Stimulated activated memory B cell treated with anti-CD40 and anti-IgM and Interleukin-4, amounts not matched to agents 10 μg/mL and 1 μg/mL and 100 μg/mL, for 72 hours (primary cell): ENCODE measurements at places on chromosomes 7 and 10.

- no peak for ATAC-seq
Observed at GRCh38 chr7:26497801-26498596, 206.3 kb downstream of the SNX10 start.

DNA sequence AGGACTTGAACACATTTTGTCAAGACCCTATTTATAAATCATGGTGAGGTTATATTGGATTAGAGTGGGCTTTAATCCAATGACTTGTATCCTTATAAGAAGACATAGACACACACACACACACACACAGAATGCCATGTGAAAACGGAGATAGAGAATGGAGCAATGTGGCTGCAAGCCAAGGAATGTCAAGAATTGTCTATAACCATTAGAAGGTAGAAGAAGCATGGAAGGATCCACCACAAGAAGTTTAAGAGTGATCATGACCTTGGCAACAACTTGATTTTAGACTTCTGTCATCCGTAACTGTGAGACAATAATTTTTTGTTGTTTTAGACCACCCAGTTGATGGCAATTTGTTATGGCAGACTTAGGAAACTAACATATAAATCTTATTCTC is 514.2 kb downstream of the TFEC start:
- no peak for ATAC-seq

GRCh38 chr10:84493951-84494848 is 165.8 kb downstream of the CCSER2 start:
- no peak for ATAC-seq

DNA sequence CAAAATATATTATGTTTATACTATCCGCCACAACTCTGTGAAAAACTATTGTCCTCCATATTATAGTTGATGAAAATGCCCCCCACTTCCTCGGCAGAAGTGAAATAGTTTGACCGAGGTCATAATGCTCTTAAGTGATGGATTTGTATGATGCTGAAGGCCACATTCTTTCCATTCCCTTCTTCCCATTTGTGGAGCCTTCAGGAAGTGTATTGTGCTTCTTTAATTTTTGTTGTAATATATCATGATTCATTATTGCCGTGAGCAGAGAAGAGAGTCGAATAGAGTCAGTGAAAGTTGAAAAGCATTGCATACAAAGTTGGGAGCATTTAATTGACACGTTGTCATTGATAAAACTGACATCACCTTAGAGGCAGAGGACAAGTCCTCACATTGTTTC is 460.3 kb downstream of the SUGCT start:
- no peak for ATAC-seq

DNA sequence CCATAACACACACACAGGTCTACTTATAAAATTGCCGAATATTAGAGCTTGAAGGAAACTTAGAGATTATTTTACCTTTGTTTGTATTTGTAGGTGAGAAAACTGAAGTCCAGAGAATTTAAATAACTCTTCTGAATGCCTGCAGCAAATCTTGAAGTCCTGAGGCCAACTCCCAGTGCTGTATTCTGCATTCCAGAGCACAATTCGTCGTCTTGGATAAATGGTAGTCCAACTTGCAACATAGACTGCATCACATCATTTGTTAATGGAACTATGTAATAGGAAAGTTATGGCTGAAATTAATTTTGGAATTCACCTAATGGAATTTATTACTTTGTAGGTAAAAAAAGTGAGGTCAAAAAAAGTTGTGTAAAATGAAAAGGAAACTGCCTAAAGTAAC is 37.3 kb upstream of the SEMA3D start:
- no peak for ATAC-seq

DNA sequence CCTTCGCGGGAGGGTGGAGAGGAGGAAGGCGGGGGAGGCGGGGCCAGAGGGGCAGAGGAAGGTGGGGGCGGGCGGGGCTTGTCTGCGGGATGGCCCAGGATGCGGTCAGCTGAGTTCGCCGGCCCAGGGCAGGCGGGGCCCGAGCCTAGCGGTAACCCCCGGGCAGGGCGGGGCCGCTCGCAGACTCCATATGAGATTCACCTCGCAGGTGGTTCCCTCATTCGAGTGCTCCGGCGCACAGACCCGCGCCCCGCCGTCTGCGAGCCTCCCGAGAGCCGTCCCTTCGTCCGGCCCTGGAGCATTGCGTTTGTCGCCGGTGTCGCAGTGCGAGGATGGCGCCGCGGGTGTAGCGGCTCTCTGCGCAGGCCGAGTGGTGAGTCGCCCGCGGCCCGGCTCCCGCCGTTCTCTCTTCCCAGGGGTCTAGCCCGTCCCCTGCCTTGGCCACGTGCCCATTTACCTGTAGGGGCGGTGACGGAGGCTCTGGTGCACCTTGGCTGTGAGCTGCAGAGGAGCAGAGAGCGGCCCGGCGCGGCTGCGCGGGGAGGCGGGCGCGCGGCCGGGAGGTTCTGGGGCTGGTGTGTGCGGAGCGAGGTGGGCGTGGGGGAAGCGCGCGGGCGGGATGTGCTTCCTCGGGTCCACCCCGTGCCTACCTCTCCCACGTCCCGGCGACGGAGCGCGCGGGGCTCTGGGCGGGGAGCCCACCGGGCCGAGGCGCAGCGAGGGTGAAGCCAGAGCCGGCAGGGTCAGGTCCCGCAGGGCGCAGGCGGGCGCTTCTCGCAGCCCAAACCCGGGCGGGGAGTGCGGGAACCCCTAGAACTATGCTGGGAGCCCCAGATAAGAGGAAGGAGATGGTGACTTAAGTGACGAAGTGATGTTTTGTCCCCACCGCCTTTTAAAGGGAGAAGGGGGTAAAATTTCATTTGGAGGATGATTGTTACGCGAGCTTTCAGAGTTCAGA is at the start of gene UPP1:
TSS of gene UPP1 (plus strand) at position 220 of the 958 bp plus-strand sequence. CDS start 5,519 bp downstream, outside the sequence.
- peak; percentile 88 for ATAC-seq

DNA sequence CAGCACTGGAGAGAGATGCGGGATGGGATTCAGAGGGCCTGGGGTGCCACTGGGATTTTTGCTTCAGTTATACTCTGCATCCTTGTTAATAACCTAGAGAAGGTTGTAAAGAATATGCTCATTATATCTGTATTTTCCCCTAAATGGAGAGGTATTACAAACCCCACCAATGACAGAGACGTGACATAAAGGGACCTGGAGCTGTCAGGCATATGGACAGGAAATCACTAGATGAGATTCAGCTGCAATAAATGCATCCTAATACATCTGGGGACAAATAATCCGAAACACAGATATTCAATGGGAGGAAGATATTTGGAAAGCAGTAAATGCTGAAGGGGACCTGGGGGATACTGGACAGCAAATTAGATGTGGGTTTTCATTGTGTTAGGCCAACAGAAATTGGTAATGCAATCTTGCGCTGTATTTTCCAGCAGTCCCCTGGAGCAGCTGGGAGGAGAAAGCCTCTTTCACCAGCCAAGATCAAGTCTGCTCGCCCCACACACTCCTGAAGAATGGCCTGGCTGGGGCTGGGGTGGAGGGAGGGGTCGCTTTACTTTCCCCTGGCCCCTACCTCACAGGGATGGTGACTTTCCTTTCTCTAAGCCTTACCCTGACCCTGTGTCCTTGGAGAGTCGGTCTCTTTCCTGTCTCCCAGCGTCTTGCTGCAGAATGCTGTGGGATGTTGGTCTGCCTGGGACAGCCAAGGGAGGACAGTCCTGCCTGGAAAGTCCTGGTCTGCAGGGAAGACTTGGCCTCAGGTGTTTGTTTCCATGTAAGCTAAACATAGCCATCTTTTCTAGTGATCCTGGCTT is 653.8 kb downstream of the LRMDA start:
- ATAC-seq: no peak

DNA sequence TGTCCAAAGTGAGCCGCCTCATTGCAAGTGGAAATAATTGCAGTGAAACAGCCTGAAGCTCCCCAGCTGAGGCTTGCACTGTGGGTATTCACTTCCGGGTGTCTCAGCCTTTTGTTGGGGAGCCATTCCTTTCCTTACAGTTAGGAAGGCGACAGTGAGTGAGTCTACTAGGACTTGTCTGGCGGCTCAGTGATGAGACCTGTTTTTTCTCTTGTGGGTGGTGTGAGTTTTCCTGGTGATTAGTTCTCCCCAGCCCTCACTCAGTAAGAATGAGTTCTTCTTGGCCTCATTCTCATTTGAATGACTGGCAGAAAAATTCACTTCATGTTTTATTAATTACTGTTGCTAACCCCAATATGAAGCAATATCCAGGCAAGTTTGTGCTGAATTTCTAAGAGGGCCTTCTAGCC is 2.6 kb downstream of the PGAM1 start:
- ATAC-seq: no peak

- no peak for ATAC-seq
Observed at GRCh38 chr7:159013181-159013690, 131.4 kb downstream of the VIPR2 start.

GRCh38 chr10:112952282-112953173 is 2.5 kb downstream of the TCF7L2 start:
- ATAC-seq: no peak

GRCh38 chr10:1193561-1193960 is 137.4 kb downstream of the WDR37 start:
- ATAC-seq: no peak

DNA sequence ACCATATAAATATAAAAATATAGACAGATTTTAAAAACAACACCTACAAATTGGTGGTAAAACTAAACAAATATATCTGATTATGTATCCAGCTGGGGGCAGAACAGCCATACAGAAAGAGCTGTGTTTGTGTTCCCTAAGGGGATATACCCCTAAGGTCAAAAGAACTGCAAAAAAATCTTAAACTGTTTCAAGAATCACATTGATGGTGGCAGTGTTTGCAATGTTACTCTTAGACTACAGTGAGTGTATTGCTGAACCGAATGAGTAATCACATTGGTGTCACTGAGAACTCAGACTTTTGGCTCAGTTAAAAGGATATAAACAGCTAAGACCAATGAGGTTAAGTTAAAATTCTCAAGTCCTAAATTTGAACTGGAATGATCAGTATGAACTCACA is 27.1 kb upstream of the PTPRN2 start:
- no peak for ATAC-seq

DNA sequence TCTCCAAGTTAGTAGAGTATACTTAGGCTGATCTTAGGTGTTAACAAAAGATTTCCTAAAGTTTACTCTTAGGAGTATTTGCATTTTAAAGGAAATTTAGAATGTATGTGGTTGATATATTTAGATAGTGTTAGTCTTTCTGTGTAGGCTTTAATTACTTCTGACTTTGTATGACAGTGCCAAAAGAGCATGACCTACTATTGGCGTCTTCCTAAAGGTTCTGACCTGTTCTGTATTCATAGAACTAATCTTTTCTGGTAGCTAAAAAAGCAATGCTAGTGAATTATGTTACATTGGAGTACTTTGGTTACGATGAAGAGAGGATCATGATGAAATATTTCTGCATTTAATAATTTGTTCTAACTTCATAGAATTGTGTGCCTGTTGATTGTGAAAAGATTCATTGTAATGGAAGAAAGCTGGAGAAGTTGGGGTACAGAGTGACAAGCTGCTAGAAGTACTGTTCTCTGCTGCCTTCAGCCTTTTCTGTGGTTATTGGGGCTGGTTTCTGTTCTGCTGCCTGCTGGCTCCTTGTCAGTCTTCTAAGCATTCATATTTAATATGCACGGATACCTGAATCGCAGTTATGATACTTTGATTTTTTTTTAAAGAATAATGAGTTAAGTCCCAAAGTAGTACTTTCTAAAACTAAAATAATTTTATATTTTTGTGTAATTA is 13.2 kb downstream of the WAC start:
- ATAC-seq: peak; percentile 48

DNA sequence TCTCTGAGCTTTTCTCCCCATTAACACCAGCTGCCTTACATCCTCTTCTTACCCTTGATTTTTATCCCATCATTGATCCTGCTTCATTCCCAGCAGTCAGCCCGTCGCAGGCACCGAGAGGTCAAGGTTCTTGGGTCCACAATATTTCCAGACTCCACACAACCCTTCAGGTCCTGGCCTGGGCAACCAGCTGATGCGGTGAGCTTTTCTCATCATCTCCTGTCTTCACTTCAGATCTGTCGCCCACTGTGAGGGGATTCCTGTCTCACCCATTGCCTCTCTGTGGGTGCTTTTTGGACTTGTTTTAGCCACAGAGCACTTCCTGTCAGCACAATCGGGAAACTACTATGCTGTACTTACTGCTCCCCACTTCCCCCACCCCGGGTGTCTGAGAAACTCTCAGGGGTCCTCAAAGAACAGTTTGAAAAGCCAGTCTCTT is 8.4 kb upstream of the PVRIG start:
- peak; percentile 86 for ATAC-seq

GRCh38 chr10:102065561-102066398 is 631 bp downstream of the HPS6 start:
- ATAC-seq: peak; percentile 44

DNA sequence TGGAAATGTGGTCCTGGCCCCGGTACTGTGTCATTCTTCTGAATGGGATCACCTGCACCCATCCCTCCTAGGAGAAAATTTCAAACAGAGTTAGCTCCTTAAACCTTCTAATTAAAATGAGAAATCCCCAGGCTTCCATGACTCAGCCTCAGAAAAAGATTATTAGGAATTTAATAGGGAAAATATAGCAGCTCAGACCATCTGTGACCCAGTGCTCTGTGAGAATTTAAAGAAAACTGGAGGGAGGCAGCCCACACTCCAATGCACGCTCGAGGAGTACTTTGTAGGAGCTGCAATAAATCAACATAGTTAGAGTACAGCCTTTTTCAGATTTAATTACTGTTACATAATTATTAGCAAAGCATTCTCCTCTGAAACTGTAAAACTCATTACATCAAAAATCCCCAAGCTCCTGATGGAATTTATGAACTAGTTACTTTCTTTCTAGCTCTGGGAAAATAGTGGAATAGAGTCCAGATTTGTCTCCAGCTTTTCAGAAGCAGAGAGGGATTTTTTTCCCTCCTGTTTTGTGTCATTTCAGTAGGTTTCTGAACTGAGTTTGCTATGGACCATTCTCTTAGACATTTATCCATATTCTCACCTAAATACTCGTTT is 30.1 kb downstream of the NEUROD6 start:
- no peak for ATAC-seq

DNA sequence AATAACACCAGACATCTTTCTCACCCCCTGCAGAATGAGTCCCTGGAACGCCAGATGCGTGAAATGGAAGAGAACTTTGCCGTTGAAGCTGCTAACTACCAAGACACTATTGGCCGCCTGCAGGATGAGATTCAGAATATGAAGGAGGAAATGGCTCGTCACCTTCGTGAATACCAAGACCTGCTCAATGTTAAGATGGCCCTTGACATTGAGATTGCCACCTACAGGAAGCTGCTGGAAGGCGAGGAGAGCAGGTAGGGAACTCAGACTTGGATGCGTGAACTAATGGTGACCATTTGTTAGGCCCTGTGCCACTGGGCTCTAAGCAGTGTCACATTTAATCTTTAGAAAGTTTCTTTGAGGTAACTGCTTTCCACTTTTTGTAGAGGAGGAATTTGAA is 7.1 kb downstream of the VIM start:
- no peak for ATAC-seq
